Heart right ventricle (tissue), 16 donors: ENCODE measurements at places on chromosomes 3 and 15. TPM values are rescaled to one million over a fixed set of nuclear protein-coding genes. Genes with fewer than 3 reads are reported as not detected.

- H3K4me3 ChIP-seq: no peak overlapping the region
- peaks cover 13% of the 10 kb centered on the region for H3K4me1 ChIP-seq
- H3K27ac ChIP-seq: no peak overlapping the region
Observed at GRCh38 chr3:138877226-138877625, 42.5 kb upstream of the PIK3CB start.

- no peak overlapping the region for H3K4me3 ChIP-seq
- no peak overlapping the region for H3K27ac ChIP-seq
- no peaks in the 10 kb centered on the region for H3K27me3 ChIP-seq
- DNase-seq: no peak
- no peaks in the 10 kb centered on the region for H3K4me1 ChIP-seq
Observed at GRCh38 chr3:106862067-106862466, 515.2 kb upstream of the CCDC54 start.

GRCh38 chr3:45067486-45067885, 41.4 kb downstream of the CLEC3B start:
- H3K27me3 ChIP-seq: no peaks in the 10 kb centered on the region
- no peaks in the 10 kb centered on the region for H3K36me3 ChIP-seq
- no peak overlapping the region for H3K27ac ChIP-seq
- H3K4me1 ChIP-seq: peaks cover 8% of the 10 kb centered on the region
- H3K4me3 ChIP-seq: no peak overlapping the region

The NOX5 gene
- not detected for total RNA-seq

DNA sequence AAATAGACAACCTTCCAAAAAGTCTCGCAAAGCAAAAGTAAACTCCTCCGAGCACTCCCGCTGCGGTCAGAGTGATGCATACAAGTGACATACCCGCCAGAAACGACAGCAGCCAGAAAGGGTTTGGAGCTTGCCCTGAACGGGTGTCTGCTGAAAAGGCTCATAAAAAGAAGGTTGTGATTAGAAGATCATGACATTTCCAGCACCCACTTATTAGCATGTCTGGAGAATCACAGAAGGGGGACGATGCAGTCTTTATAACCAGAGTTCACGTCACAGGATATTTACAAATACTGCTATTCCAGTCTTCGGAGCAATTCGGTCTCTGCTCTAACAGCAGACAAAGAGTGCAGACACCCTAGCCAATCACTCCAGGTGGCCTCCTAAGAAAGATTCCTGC, 59.1 kb upstream of the FRMD4B start:
- no peak overlapping the region for H3K27ac ChIP-seq
- no peak for DNase-seq
- H3K4me1 ChIP-seq: no peaks in the 10 kb centered on the region
- no peaks in the 10 kb centered on the region for H3K36me3 ChIP-seq
- H3K27me3 ChIP-seq: no peaks in the 10 kb centered on the region

The TM4SF1 gene
- total RNA-seq: 142 TPM

The CCK gene
- total RNA-seq: not detected

The LRRK1 gene
- total RNA-seq: 1.6 TPM

DNA sequence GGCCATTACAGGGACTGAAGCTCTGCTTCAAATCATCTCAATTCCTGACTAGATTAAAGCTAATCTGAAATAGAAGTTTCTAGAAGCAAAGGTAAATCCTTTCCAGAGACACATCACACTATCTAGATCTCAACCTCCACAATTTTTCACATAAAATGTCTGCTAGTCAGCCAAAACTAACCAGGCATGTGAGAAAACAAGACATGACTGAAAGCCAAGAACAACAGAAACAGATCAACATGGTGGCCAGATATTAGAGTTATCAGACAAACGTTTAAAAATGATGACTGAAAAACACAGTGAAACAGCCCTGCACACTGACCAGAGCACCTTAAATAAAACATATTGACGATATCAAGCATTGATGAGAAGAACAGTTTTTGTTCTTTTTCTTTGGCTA, 59.1 kb downstream of the SUMF1 start:
- no peak for DNase-seq
- H3K27ac ChIP-seq: no peak overlapping the region
- H3K4me3 ChIP-seq: no peak overlapping the region
- no peaks in the 10 kb centered on the region for H3K36me3 ChIP-seq
- H3K4me1 ChIP-seq: no peaks in the 10 kb centered on the region
- no peaks in the 10 kb centered on the region for H3K27me3 ChIP-seq

DNA sequence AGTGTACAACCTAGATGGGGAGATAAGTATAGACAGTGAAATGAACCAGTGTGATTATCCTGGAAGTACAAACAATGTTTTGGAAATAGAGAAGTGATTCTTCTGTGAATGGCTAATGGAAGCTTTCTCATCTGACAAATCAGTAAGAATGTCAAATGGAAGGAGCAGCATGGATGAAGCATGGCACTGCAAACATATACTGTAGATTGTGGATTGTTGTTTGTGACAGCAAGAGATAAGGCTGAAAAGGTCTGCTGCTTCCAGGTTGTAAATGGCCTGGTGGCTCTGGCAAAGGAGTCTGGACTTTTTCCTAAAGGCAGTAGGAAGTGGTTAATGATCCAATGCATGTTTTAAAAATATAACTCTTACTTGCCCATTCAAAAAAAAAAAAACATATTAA, 71.3 kb downstream of the FBN1 start:
- no peaks in the 10 kb centered on the region for H3K27me3 ChIP-seq
- DNase-seq: no peak
- H3K36me3 ChIP-seq: no peaks in the 10 kb centered on the region

DNA sequence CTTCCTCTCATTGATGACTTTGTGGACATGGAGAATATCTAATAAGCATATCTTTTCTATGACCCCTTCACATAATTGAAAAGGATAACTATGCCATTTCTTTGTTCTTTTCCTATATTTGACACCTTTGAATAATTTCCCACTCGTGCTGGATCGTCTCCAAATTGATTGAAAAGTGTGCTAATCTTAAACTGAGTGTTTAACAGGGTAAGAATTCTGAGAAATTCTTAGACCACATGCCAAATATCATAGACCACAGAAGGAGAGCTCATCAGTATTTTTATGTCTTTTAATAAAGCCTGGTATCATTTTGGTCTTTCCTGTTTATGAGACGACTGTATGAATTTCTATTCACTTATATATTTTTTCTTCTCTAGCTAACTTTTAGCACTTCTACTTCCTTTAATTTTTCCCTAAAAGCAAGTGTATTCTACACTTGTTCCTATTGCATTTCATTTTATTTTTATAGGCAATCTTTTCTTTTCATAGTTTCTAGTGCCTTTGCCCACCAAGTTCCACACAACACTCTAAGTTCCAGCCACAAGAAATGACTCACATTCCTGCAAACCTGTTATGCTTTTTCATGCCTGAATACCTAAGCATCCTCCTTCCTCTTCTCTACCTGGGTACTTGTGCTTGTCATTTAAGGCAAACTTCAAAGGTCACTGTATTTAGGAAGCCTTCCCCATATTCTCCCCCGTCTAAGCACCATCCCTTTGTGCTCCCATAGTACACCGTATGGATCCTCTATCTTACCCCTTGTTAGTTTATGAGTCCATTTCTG, 30.1 kb downstream of the KBTBD8 start:
- no peak overlapping the region for H3K4me3 ChIP-seq
- H3K36me3 ChIP-seq: no peaks in the 10 kb centered on the region
- DNase-seq: no peak
- no peaks in the 10 kb centered on the region for H3K27me3 ChIP-seq

GRCh38 chr3:135458541-135459322, 506.8 kb upstream of the PPP2R3A start:
- no peaks in the 10 kb centered on the region for H3K4me1 ChIP-seq
- peaks cover 53% of the 10 kb centered on the region for H3K27me3 ChIP-seq
- no peaks in the 10 kb centered on the region for H3K36me3 ChIP-seq

The SLC27A2 gene
- not detected for total RNA-seq

DNA sequence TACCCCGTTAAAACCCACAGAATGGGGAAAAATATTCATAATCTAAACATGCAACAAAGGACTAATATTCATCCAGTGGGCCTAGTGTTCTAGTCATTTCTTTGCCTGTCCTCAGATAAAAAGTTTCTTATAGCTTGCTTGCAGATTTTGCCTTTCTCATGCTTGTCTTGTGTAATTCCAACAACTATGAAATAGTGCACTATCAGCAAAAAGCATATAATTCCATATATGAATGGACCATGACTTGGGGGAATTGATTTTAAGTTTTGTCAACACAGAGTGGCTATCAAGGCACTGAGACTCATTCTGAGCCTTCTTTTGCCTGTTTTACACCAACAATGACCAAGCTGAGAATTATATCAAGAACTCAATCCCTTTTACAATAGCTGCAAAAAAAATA, 278.6 kb upstream of the GPR149 start:
- H3K4me3 ChIP-seq: no peak overlapping the region
- no peaks in the 10 kb centered on the region for H3K27me3 ChIP-seq
- H3K36me3 ChIP-seq: no peaks in the 10 kb centered on the region
- H3K4me1 ChIP-seq: no peaks in the 10 kb centered on the region
- no peak overlapping the region for H3K27ac ChIP-seq

The DOCK3 gene
- 5.9 TPM for total RNA-seq

- DNase-seq: peak; percentile 63
- H3K27me3 ChIP-seq: no peaks in the 10 kb centered on the region
- H3K27ac ChIP-seq: no peak overlapping the region
- peaks cover 39% of the 10 kb centered on the region for H3K4me1 ChIP-seq
- no peaks in the 10 kb centered on the region for H3K36me3 ChIP-seq
Observed at GRCh38 chr3:125585595-125586223, 9.6 kb downstream of the OSBPL11 start.

The CCR1 gene
- total RNA-seq: 1.2 TPM

GRCh38 chr3:94099311-94099710, 36.5 kb downstream of the NSUN3 start:
- H3K4me1 ChIP-seq: no peaks in the 10 kb centered on the region
- DNase-seq: no peak
- no peaks in the 10 kb centered on the region for H3K27me3 ChIP-seq
- no peak overlapping the region for H3K27ac ChIP-seq
- H3K36me3 ChIP-seq: peaks cover 97% of the 10 kb centered on the region
